ENCODE measurements at places on chromosomes 5 and 9.

DNA sequence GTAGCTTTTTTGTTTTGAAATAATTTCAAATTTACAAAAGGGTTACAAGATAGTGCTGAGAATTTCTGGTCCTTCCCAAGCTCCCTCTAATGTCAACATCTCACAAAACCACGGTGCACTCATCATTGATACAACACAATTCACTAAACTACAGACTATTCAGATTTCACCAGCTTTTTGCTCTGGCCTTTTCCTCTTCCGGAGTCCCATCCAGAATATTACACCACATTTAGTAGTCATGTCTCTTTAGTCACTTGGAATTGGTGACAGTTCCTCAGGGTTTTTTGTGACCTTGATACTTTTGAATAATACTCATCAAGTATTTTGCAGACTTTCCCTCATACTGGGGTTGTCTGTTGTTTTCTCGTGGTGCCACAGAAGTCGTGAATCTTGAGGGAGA is 484.0 kb downstream of the GADD45G start:
- DNase-seq = no peak

GRCh38 chr9:135268981-135269380 is 181.5 kb downstream of the OLFM1 start:
- DNase-seq = no peak

DNA sequence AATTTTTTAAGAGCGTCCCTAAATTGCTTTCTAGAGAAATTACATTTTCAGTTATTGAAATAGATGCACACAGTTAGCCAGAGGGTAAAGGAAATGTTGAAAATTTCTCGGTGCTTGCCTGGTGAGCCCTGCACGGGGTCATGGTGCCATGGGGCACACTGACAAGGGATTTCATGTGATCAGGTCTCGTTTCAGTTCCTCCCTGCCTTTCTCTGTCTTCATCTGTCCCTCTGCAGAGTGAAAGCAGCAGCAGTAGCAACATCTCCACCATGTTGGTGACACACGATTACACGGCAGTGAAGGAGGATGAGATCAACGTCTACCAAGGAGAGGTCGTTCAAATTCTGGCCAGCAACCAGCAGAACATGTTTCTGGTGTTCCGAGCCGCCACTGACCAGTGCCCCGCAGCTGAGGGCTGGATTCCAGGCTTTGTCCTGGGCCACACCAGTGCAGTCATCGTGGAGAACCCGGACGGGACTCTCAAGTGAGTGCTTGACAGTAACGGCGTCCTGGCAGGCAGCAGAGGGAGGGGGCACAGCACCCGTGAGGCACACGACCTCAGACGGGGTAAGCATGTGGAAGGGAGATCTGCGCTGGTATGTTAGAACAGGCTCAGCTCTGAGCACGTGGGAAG is 89.1 kb upstream of the OTULINL start:
- DNase-seq = no peak

GRCh38 chr5:16013334-16014065 is 166.1 kb downstream of the MARCHF11 start:
- no peak for DNase-seq

DNA sequence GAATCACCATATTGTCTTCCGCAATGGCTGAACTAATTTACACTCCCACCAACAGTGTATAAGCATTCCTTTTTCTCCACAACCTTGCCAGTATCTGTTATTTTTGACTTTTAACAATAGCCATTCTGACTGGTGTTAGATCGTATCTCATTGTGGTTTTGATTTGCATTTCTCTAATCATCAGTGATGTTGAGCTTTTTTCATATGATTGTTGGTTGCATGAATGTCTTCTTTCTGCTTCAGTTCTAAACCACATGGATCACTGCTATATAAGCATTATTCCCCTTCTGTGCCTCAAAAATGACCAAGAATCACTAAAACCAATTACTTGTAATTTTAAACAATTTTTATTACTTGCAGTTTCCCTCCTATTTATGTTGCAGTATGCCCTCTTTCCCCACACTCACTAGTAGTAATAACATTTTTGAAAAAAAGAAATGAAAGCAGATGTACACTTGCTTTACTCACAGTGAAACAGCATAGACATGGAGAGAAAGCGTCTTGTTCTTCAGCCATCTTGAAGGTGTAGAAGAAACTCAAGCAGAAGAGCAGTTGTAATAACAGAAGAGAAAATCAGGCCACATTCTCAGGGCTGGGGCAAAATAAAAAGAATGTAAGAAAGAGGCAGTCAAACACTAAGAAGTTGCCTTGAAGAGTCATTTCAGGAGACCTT is 4.5 kb upstream of the TMEM252 start:
- no peak for DNase-seq

- no peak for DNase-seq
Observed at GRCh38 chr5:165508286-165508685, 2002.9 kb downstream of the MAT2B start.

- DNase-seq = no peak
Observed at GRCh38 chr9:34507556-34507955, 15.2 kb downstream of the ENHO start.

GRCh38 chr5:112159435-112159834 is 259.6 kb downstream of the EPB41L4A start:
- no peak for DNase-seq

Measured in stimulated activated CD8-positive, alpha-beta memory T cell treated with anti-CD3 and anti-CD28 coated beads, Interleukin-2, amount 100 ng/mL, for 1 hour (primary cell).